ENCODE measurements at places on chromosomes 7 and 10.

- DNase-seq: no peak
Observed at GRCh38 chr7:150715293-150715692, 1.1 kb upstream of the GIMAP1 start.

GRCh38 chr7:120402079-120402767, 129.2 kb downstream of the KCND2 start:
- no peak for DNase-seq

- peak; percentile 81 for DNase-seq
Observed at GRCh38 chr10:78972947-78973900, 95.5 kb upstream of the ZMIZ1 start.

DNA sequence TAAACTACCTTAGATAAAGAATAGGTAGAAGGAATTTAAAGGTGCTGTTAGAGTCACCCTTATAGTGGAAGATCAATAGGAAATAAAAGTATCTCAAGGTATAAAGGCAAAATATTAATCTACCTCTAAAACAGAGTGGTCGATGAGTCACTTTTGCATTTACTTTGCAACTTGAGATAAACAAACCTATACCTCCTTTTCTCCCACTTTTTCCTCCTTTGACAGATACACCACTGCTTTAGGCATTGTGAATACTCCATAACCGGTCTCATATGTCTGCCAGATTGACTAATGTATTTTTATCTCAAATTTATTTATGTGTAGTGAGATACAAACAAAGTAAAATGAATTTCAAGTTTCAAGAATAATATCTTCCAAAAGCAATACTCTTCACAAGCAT, 193.5 kb downstream of the SKAP2 start:
- DNase-seq: no peak

- no peak for DNase-seq
Observed at GRCh38 chr7:105924945-105925344, 38.1 kb upstream of the CDHR3 start.

DNA sequence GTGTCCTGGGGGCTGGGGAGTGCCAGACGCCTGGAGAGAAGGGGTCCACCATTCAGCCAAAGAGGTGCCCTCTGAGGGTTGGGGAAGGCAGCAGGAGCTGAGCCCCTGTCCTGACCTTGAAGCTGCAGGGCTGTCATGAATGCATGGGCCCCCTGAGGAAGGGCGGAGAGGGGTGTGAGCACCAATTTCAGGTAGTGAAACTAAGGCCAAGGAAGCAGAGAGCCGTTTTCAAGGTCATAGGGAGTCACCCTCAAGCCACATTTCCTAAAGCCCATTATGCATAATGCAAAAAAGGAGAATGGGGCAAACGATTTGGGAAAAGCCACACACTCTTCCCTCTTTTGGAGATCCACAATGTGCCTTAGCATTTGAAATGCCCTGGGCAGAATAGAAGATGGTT, 37.2 kb downstream of the FIGNL1 start:
- DNase-seq: no peak

- DNase-seq: no peak
Observed at GRCh38 chr7:20307119-20307518, 23.6 kb upstream of the ITGB8 start.

DNA sequence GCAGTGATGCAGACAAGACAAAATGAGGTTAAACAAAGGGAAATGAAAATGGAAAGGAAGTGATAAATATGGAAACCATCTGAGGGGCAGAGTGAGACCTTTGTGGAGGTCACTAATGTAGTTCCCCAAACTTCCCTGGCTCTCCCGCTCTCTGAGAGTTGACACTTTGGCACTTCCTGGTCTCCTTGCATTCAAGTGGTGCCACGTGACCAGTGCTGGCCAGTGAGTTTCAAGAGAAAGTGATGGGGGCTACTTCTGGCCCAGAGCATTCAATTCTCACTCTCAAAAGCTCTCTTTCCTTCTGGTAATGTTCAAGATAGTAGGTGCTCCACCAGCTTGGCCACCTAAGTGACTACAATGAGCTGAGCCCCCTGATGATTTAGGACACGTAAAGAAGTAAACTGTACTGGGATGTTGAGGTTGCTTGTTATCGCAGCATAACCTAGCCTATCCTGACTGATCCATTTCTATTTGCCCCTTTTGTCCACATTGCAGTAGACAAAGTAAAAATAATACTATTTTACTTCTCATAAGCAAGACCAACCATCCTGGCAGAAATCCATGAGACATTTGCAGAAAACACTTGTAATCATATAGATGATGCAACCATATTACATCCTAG, 242.0 kb upstream of the YAE1 start:
- DNase-seq: no peak

DNA sequence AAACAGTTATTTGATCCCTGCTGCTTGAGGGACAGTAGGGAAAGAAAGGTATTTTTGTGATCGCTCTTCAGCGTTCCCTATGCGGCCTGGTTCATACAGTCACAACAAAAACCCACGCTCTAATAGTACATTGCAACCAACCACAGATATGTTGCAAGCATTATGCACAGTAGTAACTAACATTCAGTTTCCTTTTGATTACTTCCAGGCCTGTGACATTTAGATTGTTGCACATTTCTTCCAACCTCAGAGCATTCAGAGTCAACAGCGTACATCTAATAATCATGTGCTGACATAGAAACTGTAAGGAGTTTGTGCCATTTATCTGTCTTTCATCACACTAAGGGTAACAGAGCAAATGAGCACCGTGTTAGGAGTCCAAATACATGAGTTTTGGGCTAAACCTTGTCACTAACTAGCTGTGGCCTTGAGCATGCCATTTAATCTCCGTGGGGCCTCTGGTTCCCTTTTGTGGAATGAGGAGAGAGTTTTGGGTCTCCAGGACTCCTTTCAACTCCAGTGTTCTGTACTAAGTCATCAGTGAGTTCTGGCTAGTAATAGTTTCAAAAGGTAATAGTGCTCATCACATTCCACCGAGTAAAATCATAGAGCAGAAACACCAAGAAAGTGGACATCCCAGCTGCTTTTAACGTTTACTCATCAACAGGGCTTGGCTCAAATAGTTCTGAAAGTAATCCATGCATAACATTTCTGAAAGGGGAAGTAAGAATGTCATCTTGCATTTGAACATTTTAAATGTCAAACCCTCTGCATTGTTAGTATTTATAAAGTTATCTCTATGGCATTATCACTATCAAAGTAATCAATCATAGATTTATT, 99.0 kb upstream of the FZD1 start:
- no peak for DNase-seq

DNA sequence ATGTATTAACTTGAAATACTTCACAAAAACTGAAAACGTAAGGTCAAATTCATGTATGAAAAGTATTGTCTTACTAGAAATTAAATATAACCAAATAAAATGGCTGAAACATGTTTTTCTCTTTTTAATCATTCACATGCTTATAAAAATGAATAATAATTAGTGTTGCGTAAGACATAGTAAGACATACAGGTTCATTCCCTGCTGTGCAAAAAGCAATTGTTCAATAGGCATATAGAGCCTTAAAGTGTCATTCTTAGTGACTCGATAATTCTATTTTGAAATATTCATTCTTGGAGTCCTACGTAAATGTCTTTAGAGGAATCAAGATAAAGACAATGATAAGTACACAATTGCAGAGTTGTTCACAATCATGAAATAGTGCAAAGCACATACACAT, 337.1 kb downstream of the SUGCT start:
- no peak for DNase-seq

DNA sequence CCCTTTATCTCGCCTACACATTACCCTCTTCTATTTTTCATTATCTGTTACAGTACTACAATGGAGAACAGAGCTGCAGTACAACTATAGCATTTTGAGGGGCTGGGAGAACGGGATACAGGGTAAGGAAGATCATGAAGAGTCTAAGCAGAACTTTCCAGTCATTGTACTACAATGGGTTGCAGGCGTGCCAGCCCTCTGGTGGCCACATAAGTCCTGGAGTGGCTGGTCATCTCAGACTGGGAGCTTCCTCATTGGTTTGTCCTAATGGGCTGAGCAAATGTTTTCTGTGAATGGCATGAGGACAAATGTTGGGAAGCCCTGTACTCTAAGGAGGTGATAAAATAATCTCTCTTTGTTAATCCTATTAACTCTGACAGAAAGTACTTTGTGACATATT, 33.0 kb downstream of the TMEM106B start:
- no peak for DNase-seq

GRCh38 chr7:3089493-3089892, 45.8 kb upstream of the CARD11 start:
- DNase-seq: no peak

DNA sequence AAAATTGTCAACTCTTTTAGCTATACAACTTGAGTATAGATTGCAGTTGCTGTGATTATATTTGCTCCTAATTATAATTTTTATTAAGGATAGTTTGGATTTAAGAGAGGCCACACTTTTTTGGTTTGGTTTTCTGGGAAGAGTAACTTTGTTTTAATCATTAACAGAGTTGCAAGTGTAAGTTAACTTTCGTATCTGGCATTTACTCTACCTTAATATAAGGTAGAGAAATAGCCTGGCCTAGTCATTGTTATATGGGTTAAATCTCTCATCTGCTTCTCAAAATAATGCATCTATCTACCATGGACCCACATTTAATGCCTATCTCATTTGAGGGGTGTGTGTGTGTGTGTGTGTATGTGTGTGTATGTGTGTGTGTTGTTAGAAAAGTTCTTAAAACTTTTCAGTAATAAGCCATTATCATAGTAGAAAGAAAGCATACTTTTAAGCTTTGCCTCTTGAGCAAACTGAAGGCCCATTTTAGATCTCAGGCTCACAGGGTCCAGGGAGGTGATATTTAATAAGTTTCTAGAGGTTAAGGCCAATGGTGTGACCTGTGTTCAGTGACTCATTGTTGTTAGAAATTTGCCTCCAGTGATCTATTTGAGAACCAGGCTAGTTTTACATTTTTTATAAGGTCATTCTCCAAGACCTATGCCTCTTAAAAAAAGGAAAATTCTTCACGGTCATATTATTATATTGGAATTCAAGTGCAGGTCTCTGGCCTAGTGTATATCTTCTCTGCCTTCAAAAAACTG, 10.9 kb upstream of the TEX47 start:
- DNase-seq: no peak

GRCh38 chr10:125054669-125055268, 105.6 kb downstream of the CTBP2 start:
- no peak for DNase-seq

- DNase-seq: no peak
Observed at GRCh38 chr10:104016661-104017060, 49.7 kb downstream of the SLK start.

- no peak for DNase-seq
Observed at GRCh38 chr10:91557651-91558111, 75.2 kb downstream of the PPP1R3C start.

DNA sequence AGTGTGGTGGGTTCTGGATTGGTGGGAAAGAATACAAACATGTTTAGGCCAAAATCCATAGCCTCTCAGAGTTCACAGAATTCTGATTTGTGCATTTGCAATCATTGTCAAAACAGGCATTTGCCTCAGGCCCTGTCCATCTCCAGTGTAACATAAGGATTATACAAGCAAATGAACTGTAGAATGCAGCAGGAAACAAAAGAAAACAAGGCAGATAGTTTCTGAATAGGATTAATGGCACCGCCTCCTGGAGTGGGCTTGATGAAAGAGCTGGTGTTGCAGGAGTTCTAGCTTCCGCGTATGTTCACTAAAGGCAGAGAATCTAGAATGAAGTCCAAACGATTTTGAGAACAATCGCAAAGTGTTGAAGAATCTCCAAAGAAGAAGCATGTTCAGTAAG, 11.3 kb upstream of the MPP7 start:
- DNase-seq: no peak
